Activated CD4-positive, CD25-positive, alpha-beta regulatory T cell treated with anti-CD3 and anti-CD28 coated beads, Interleukin-2, amount 50 U/mL, for 24 hours (primary cell): ENCODE measurements at places on chromosomes 7 and 10.

GRCh38 chr7:26153823-26154783 is 2.1 kb downstream of the NFE2L3 start:
- ATAC-seq = peak; percentile 15

DNA sequence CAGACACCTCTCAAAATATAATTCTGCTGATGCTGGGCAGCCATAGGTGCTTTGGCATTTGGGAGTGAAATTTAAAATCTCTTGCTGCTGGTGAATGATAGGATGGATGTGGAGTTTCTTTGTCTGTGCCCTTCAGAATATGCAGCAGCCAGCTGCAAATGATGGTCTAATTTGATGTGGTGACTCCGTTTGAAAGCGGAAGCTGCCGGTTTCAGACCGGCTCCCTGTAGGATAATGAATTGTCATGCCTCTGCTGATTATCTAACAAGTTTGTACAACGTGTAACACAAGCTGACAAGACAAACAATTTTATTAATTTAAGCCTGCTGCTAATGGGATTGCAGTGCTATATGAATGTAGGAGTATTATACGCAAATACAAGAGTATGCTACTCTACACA is 103.5 kb downstream of the SND1 start:
- ATAC-seq = no peak

DNA sequence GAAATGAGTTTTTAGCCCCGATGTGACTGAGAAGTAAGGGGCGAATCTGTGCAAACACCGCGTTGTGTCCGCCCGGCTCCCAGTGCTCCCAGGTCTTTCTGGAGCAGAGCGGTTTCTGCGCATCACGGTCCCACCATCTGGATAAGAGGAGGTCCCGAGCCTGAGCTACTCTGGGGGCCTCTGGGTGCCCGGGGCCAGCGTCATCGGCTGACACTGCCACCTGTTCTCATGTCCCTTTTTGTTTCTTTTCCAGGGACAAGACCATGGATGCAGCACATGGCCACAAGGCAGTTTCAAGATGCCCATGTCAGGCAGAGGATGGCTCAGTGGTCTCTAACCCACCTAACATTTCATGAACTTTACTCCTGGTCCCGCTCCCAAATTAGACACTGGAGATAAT is 24.9 kb downstream of the KLF6 start:
- ATAC-seq = no peak

GRCh38 chr10:130957423-130957822 is 354.1 kb downstream of the TCERG1L start:
- ATAC-seq = no peak

GRCh38 chr10:38157270-38157685 is 63.1 kb downstream of the ZNF37A start:
- no peak for ATAC-seq

DNA sequence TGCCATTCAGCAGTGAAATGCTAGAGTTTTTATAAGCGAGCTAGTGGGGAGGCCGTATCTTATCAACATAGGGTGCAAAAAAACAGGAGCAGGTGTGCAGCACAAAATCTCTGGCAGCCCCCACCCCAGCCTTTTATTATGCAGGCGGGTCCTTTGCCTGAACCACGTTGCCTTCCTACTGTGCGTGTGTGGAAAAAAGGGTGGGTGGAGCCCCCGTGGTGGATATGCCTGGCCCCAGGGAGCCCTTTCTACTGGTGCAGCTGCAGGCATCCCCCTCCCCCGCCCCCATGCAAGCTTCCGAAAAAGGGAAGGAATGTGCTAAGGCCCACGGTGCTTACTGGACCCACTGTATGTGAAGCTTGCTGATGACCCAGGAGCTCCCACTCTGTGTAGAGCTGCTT is 175.9 kb downstream of the USP6NL start:
- no peak for ATAC-seq

DNA sequence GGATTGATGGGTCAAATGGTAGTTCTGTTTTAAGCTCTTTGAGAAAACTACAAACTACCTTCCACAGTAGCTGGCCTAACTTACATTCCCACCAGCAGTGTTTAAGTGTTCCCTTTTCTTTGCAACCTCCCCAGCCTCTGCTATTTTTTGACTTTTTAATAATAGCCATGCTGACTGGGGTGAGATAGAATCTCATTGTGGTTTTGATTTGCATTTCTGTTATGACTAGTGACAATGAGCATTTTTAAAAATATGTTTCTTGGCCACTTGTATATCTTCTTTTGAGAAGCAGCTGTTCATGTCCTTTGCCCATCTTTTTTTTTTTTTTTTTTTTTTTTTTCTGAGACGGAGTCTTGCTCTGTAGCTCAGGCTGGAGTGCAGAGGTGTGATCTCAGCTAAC is 155.2 kb upstream of the BMPER start:
- ATAC-seq = no peak

GRCh38 chr10:3484306-3485056 is 300.5 kb downstream of the KLF6 start:
- peak; percentile 37 for ATAC-seq

GRCh38 chr7:2172311-2173188 is 60.2 kb downstream of the MAD1L1 start:
- ATAC-seq = no peak

GRCh38 chr10:23695825-23696420 is 257.0 kb downstream of the OTUD1 start:
- no peak for ATAC-seq

DNA sequence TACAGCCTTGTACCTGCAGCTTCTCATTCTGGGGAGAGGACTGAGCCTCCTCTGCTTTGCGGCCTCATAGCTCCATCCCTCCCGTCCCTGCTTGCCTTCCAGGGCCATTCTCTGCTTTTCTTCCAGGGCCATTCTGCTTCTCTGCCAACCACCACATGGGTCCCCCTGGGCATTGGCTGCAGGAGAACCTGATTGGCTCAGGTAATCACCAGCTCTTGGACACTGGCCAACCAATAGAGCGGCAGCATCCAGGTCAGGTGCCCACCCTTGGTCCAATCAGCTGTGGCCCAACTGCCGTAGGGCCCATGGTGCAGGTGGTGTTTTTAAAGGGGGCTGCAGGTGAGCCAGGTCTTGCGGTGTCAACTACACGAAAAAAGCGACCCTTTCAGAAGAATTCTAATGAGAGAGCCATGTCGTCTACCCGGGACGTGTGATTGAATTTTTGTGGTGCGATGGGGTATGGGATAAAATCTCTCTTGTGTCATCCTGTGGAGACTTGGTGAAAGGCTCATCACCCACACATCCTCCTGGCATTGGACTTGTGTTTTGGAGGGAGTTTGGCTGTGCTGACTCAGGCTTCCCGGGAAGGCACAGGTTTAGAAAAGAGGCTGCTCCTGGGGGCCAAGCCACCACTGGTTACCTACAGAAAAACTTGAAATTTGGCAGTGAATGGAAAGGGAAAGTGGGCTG is 46.0 kb upstream of the PODXL start:
- ATAC-seq = no peak
